Neural cell (in vitro differentiated cells): ENCODE measurements at places on chromosomes 12 and 14. TPM values are rescaled to one million over a fixed set of nuclear protein-coding genes. Genes with fewer than 3 reads are reported as not detected.

ERO1A gene
- polyA plus RNA-seq = 43.9 and 45.7 TPM in 2 replicates

WDR89 gene
- polyA plus RNA-seq = 9.7 and 15.3 TPM in 2 replicates

NANOG gene
- not detected in 2 replicates for polyA plus RNA-seq

CNTN1 gene
- 101 and 104 TPM in 2 replicates for polyA plus RNA-seq

DDX55 gene
- polyA plus RNA-seq = 58.8 and 75.7 TPM in 2 replicates

CCDC197 gene
- not detected in 2 replicates for polyA plus RNA-seq

FSCB gene
- polyA plus RNA-seq = not detected in 2 replicates

PRB2 gene
- polyA plus RNA-seq = not detected in 2 replicates

PALS1 gene
- polyA plus RNA-seq = 7.7 and 8.3 TPM in 2 replicates

ANKRD33 gene
- not detected in 2 replicates for polyA plus RNA-seq

SENP1 gene
- 12.3 and 14.0 TPM in 2 replicates for polyA plus RNA-seq

TMX1 gene
- polyA plus RNA-seq = 17.7 and 25.3 TPM in 2 replicates

SERPINA3 gene
- not detected in 2 replicates for polyA plus RNA-seq

CHPT1 gene
- 11.9 and 20.5 TPM in 2 replicates for polyA plus RNA-seq

SERPINA12 gene
- not detected in 2 replicates for polyA plus RNA-seq

CAPZA3 gene
- not detected in 2 replicates for polyA plus RNA-seq
